ENCODE measurements at places on chromosomes 12 and 14.

DNA sequence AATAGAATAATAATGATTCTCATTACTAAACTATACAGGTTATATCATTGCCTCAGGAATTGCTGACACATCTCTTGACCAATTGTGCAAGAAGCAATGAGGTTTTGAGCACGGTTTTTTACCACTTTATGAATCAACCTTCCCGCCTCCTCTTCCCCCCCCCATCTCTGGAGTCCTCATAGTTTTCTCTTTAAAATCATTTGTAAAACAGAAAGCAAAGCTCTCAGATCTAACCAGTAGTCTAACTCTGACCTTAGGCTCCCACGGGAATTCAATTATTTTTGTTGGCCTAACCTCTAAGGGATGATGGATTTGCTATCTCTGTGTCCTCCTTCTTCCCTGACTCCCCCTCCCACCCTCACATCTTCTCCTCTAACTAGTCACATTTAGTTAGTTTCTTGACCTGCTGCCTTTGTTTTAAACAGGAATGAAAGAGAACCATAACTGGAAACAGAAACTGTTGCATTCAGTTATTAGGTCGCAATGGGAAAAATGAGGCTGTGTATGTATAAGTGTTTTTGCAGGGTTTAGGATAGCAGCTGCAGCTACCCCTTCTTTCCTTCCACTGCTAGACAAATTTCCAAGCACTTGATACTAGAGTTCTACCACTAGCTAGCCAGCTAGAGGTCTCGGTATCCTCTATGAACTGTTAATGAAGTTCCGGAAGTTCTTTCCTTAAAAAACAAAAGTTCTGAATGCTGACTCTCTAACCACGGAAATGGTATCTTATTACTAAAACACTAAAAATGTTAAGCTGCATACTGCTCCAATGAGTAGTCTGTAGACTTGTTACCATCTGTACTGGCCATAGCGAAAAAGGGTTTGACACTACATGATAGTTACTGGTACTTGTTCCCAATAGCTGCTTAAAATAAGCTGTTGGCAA is 65.4 kb downstream of the TAOK3 start:
- DNase-seq = no peak

- DNase-seq = no peak
Measured at GRCh38 chr12:27610374-27610773, 85.9 kb upstream of the REP15 start.

DNA sequence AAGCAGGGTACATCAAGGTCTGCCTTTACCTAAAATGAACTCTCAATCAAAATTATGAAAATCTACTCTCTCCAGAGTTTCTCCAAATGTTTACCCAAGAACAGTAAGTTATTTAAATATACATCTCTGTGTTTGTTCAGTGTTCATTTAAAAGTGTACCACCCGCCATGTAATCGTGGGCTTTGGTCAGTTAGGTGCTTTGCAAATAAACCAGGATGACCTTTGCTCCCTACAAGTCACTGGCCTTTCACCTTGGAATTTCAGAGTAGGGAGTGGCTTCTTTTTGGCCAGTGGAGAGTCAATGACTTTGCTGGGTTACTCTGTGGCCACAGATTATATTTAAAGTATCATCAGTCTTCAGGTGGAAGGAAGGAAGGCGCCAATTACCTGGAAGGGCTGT is 74.6 kb upstream of the PTPRB start:
- no peak for DNase-seq

DNA sequence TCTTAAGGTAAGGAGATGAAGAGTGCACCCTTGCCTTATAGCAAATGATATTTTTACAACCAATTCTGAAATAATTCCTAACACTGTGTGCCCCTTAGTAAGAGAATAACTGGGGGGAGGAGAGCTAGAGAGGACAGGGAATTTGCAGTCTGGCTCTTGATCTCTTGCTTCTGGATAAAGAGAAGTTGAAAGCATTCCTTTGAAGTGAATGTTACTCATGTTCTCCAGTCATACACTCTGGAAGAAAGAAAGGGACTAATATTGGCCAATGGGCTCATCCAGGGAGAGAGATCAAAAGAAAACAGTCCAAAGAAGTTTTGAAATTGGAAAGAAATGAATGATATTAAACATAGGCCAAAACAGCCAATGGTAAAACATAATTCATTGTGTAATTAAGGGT is 25.3 kb downstream of the C12orf75 start:
- no peak for DNase-seq

GRCh38 chr12:114638790-114639435 is 45.1 kb downstream of the TBX3 start:
- no peak for DNase-seq

- peak; percentile 89 for DNase-seq
Measured at GRCh38 chr12:48996794-48997718, 2.1 kb downstream of the DDN start.

DNA sequence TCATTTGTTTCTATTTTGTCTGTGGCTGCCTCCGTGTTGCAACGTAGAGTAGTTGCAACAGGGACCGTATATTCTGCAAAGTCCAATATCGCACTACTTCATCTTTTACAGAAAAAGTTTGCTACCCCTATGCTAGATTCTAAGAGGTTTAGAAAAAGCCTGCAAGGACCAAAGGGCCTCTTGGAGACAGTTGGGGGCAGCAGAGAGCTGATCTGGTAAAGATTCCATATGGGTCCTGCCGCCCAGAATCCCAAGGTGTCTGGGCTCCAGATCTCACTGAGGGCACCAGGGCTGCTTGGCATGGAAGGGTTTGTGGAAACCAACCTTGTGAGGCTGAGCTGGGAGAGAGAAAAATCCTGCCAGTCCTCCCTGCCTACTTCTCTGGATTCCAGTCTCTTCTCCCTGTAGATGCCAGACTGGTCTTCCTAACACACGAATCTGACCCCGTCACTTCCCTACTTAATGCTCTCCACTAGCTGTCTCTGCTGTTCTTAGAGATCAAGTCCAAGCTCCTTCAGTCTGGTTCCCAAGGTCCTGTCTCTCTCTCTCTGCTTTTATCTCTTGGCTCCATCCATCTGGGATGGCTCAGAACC is 74.6 kb downstream of the GLRX5 start:
- no peak for DNase-seq

- peak; percentile 91 for DNase-seq
Measured at GRCh38 chr12:47819138-47819895, 386 bp downstream of the HDAC7 start.

DNA sequence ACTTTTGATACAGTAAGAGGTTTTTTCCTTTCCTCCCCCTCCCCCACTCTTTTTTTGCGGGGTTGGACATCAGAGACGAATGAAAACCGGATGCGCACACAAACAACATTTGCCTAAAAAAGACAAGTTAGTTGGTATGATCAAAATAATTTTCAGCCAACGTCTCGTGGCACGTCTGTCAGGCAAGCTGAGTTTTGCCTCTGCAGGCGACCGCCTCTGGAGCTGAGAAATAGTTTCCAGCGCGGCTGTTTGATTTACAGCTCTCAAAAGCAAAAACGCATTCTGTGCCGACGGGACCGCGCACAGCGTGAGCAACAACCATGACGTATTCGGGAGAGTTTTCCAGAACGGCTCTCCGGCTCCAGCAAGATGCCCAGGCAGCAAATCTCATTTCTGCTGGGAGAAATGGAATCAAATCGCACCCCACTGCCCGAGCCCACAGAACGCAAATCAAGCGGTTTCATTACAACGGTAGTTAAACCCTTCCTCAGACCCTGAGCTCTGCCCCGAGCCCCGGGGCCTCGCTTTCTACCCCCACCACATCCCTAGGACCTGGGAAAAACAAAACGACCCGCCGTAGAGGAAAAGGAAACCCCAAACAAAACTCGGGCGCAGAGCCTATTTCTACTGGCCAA is 14.2 kb upstream of the CALM1 start:
- DNase-seq = peak; percentile 81

DNA sequence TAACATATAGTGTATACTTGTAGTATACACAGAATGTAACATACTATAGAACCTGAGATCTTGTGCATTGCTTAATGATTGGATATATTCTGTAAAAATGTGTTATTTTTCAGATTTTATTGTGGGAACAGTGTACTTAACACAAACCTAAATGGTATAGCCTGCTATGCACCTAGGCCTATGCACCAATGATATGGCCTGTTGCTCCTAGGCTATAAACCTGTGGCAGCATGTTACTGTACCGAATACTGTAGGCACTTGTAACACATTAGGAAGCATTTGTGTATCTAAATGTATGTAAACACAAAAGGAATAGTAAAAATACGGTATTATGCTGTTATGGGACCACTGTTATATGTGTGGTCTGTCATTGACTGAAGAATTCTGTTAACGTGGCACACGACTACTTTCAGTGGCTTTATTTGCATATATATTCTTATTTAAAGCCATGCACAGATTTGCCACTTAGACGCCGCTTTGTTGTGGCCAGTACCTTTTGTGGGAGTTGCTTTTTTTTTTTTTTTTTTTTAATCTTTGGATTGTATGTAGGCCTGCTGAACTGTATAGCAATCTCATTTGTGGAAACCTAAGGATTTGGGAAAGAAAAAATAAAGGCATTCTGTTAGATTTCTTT is 7.4 kb downstream of the PAPOLA start:
- no peak for DNase-seq

DNA sequence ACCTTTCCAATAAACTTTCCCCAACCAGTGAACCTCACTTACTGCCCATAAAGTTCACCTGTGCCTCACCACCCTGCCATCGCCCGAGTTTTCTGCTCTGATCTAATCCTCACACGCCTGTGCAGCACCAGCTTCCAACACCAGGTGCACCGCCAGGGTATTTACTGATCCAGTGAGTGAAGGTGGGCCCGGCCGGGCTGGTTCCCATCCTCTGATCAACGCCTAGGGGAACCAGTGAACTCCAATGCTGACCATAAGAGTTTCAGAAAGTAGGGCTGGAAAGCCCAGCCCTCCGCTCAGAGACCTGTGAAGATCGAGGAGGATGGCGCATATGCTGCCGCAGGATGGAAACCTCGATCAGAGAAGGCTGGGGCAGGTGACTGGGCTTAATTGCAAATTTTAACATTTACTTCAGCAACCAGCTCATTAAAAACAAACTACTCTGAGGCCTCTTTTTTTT is 685 bp upstream of the MYL6B start:
- DNase-seq = peak; percentile 81

All from upper lobe of right lung (tissue), 1 donor.